ENCODE measurements at places on chromosomes 6 and 20. TPM values are rescaled to one million over a fixed set of nuclear protein-coding genes. Genes with fewer than 3 reads are reported as not detected.

GRCh38 chr20:8661229-8661952 lies 407.5 kb upstream of the PLCB4 start:
- no peak for DNase-seq

Gene PHACTR1
- total RNA-seq: 4.3 TPM

- no peak for DNase-seq
Observed at GRCh38 chr6:111842891-111843290, 30.4 kb downstream of the FYN start.

DNA sequence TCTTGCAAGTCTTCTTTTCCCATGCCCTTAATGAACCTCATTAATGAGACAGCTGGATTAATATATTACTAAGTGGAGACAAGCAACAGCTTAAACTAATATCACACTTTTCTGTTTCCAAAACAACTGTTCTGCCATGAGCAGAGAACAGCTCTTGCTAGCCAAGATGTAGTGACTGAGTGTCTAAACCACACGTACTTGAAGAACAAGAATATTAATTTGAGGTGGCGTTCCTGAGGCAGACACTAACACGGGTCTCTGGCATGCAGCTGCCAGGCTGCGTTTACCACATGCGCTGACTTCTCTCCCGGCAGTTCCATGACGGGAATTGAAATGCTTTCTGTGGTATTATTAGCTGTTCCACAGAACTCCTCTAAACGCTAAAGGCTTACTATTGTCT lies 80.6 kb downstream of the FNDC1 start:
- no peak for DNase-seq

Gene HAO1
- not detected for total RNA-seq

GRCh38 chr20:37007898-37008649 lies 56.6 kb upstream of the SAMHD1 start:
- DNase-seq: no peak

- DNase-seq: no peak
Observed at GRCh38 chr20:2874456-2874855, 1.2 kb downstream of the PTPRA start.

Gene EEF1A2
- total RNA-seq: 11.2 TPM

Gene CYP39A1
- total RNA-seq: 13.3 TPM

DNA sequence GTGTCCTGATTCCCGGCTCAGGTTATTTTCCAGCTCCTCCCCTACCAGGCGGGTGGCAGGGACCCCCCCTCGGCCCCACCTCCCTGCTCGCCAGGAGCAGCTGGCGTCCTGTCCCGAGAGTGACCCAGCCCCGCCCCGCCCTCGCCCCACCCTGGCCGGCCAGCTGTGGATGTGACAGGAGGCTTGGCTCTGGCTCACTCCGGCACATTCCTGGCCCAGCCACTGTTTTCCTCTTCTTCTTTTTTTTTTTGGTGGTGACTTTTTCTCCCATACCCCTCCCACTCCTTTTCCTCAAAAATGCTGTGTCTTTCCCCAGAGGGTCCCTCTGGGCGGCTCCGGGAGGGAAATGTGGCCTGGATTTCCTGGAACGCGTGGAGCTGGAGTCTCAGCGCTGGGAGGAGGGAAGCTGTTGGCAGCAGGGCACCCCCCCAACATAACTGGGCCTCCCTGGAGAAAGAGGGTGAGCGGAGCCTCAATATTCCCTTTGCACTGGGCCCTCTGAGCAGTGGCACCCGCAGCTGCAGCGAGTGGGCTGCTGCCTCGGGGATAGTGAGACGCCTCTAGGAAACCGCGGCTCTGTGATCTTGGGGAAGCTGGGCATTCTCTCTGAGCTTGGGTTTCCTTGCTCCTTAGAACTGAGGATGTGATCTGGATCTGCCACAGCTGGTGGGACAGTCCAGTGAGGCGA lies 28.3 kb upstream of the CSNK2A1 start:
- DNase-seq: no peak

- DNase-seq: no peak
Observed at GRCh38 chr20:53247468-53248103, 275.4 kb downstream of the TSHZ2 start.

- DNase-seq: no peak
Observed at GRCh38 chr6:158924499-158925455, 75.2 kb downstream of the RSPH3 start.

Gene COL9A3
- total RNA-seq: 101 TPM

Gene DCDC2
- 4.3 TPM for total RNA-seq

GRCh38 chr20:45051204-45052060 lies 49.5 kb downstream of the KCNS1 start:
- DNase-seq: no peak

Gene HLA-DRA
- 93.9 TPM for total RNA-seq

DNA sequence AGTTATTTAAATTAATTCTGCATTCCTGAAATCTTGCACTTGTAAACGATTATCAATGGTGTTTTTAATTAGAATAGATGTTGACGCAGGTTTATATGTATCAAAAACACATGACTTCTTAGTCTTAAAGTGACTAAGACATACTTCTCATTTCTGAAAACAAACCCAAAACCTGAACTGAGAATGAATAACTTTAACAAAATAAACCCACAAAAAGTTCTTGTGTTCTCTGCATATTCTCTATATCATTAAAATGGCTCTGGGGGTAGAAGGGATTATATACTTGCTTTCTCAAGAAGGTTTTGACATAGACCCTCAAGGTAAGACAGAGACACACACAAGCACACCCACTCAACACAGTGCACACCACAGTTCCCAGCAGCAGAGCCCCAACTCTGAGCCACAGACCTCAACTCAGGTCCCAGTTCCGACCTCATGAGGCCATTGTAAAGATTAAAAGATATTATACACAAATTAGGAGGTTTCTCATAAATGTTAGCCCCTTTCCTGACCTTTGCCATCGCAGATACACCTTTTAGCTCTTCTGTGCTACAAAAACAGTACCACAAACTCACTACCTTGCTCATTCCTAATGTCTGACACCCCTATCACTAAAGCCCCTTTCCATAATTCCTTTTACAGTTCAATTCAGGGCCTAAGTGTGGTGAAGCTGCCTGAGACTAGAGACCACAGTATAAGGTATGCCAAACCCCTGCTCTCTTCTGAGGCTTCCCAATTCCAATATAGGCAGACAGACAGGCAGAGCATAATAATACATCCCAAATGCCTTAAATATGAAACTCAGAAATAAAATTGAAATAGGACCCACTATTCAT lies 267.8 kb downstream of the PTPRK start:
- no peak for DNase-seq

DNA sequence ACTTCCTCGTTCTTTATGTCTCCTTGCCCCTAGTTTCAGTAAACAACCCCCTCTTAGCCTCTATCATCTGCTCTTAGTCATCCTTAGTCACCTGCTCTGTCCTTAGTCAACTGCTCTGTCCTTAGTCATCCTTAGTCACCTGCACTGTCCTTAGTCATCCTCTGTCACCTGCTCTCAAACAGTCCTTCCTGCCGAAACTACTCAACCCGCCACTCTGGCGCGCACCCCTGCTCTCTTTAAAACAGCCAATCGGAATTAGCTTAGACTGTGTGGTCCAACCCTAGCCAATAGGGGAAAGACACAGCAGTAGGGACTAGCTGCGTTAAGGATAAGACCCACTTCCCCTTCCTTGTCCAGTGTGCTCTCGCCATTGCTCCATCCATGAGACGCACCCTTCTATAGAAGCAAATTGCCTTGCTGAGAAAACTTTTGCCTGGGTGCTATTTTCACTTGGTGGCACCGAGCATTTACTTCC lies 73.9 kb downstream of the BACH2 start:
- no peak for DNase-seq

Gene CASS4
- 1.9 TPM for total RNA-seq

Gene CST4
- not detected for total RNA-seq
